ENCODE measurements at places on chromosomes 16 and 17. TPM values are rescaled to one million over a fixed set of nuclear protein-coding genes. Genes with fewer than 3 reads are reported as not detected.

GRCh38 chr17:67659028-67659427, 58.7 kb upstream of the NOL11 start:
- no peak for DNase-seq

GRCh38 chr16:3022208-3022683, 1.5 kb downstream of the HCFC1R1 start:
- DNase-seq = peak; percentile 92

GRCh38 chr16:81486540-81487061, 42.0 kb downstream of the CMIP start:
- DNase-seq = no peak

DNA sequence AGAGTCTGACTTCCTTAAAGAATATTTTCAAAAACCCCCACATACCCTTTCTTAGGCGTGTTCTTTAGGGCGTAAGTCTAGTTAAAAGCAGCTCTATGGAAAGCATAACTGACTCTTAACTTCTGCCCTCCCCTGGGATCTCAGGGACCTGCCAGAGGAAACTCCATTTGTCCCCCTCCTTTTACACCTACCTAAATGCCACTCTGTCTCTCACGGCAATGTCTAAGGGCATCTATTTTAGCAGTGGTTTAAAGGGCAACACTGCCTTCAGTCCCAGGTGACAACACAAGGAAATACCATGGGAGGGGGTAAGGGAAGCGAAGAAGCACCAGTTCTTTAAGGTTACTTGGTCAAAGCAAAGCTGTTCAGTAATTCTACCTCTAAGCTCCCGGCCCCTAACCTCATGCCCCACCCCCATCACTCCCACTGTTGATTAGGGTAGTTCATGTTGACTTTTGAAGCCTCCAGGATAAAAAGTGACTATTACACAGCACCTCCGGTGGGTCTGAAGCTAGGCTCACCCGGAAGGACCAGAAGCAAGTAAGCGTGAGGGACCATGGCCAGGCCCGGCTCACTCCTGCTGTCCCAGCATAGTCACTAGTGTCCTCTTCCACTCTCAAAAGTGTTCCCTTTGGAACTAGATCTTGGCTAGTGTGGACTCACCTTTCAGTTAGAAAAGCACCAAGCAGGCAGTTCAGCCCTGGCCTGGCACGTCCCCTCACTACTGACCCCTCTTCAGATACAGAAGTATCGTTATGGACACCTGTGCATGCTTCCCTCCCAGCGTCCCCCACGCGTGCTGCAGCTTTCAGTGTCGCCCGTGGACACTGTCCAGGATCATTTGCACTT, 47.1 kb downstream of the CYTH1 start:
- DNase-seq = no peak

GRCh38 chr17:42438600-42439567, 15.8 kb upstream of the CAVIN1 start:
- no peak for DNase-seq

DNA sequence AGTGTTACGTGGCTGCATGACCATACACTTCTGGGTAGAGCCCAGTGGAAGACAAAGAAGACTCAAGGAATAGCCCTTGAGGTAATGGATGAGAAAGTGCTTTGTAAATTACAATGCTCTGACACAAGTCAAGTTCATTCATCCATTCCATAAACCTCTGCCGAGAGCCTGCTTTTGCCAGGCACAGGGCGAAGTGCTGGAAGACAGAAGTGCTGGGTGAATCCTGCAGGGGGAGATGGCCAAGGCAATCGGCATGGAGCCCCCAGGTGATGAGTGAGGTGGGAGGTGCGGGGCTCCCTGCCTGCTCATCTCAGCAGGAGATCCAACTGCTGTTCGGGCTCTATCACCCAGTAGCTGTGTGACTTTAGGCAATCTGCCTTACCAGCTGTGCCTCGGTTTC, 2.8 kb upstream of the SOCS3 start:
- no peak for DNase-seq

DNA sequence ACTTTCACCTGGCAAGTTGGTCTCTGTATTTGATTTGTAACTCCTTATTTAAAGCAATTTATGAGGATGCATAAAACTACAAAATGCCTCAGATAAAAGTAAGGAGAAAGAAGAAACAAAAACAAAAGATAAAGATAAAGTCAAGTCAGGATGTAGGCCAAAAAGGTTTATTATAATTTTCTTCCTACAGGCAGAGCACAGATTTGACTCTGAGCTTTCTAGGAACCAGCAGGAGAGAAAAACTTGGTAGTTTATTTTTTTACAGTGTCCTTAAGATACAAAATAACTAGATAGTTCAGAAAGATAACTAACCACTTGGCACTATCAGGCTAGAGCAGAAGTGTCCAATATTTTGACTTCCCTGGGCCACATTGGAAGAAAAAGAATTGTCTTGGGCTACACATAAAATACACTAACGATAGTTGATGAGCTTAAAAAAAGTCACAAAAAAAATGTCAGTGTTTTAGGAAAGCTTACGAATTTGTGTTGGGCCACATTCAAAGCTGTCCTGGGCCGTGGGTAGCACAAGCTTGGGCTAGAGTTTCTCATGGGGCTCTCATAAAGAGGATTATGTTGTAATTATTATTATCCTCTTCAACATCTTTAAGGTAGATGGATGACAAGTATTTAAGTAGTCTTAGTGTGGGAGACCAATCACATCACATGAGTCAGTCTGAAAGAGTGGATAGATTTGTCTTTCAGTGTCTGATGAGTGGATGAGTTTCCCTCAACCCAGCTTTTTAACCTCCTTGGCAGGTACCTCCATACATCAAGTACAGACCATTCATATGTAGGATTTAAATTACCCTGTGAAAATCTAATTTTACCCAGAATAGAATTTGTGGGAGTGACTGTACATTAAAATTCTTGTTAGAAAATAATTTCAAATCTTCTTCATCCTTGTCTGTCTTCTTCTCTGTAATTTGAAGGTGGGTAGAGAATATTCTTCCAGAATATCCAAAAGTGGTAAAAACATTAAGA, 17.0 kb downstream of the PAFAH1B1 start:
- DNase-seq = no peak

- DNase-seq = no peak
Observed at GRCh38 chr17:77867308-77867781, 91.2 kb upstream of the TNRC6C start.

DNA sequence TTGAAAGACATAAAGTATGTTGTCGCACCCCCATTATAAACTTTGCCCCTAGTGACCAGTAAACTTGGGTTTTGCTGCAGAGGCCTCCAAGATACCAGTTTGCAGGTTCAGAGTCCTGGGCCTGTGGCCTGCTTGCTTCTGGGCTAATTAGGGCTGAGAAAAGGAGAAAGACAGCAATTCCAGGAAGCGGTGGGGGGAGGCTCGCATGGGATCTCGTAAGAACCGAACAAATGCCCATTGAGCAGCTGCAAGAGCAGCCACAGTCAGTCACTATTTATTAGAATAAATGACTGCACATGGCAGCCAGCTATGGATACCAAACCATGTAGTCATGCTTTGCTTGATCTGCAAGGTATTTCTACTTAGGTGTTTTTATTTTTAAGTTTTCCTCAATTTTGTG, 4.9 kb downstream of the SHISA9 start:
- no peak for DNase-seq

DNA sequence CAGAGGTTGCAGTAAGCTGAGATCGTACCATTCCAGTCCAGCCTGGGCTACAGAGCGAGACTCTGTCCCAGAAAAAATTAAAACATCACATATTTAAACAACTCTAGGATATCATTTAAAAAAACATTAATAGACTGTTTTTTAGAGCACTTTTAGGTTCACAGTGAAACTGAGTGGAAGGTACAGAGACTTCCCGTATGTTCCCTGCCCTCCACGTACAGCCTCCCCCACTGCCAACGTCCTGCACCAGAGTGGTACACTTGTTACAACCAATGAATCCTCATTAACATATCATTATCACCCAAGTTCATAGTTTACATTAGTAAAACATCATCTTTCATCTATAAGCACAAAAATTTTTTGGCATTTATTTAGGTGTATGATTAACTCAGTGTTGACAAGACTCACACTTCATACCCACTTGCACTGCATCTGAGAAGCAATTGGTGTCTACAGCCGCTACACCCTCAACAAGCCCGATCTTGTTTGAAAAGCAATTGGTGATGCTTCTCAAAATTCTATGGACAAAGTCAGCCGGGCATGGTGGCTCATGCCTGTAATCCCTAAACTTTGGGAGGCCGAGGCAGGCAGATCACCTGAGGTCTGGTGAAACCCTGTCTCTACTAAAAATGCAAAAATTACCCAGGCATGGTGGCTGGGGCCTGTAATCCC, 39.9 kb upstream of the STH start:
- no peak for DNase-seq

- no peak for DNase-seq
Observed at GRCh38 chr17:38733282-38733981, 3.3 kb downstream of the CISD3 start.

The CD300E gene
- total RNA-seq = 0.35 TPM

The PRSS8 gene
- 312 TPM for total RNA-seq
